Osteocyte (in vitro differentiated cells): ENCODE measurements at places on chromosomes 13 and 19. TPM values are rescaled to one million over a fixed set of nuclear protein-coding genes. Genes with fewer than 3 reads are reported as not detected.
A peak's percentile ranks its signal among the peaks of the same experiment; 100 is the strongest.

Gene SIGLEC12
- total RNA-seq: not detected in 2 replicates

Gene CLEC4G
- not detected in 2 replicates for total RNA-seq

Gene NCR1
- total RNA-seq: not detected in 2 replicates

- DNase-seq: peak; percentile 86
- H3K4me3 ChIP-seq: no peak overlapping the region
- peaks cover 6% of the 10 kb centered on the region for H3K27me3 ChIP-seq
Observed at GRCh38 chr19:47765523-47766358, 12.8 kb upstream of the SELENOW start.

DNA sequence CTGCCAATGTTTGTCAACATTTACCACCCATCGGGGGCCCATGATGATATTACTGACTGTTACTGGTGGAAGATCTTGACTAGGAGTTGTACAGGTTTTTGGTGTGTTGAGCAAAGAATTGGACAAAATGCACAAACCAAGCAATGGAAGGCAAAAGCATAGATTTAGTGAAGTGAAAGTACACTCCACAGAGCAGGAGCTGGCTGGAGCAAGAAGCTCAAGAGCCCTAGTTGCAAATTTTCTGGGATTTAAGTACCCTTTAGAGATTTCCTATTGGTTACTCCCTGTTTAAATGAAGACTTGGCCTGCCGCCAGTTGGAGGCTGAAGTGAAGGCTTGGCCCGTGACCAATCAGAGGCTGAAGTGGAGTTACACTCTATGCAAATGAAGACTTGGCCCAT is 128.6 kb upstream of the KL start:
- H3K27me3 ChIP-seq: peaks cover 10% of the 10 kb centered on the region
- peaks cover 5% of the 10 kb centered on the region for H3K4me1 ChIP-seq
- peaks cover 2% of the 10 kb centered on the region for H3K36me3 ChIP-seq

DNA sequence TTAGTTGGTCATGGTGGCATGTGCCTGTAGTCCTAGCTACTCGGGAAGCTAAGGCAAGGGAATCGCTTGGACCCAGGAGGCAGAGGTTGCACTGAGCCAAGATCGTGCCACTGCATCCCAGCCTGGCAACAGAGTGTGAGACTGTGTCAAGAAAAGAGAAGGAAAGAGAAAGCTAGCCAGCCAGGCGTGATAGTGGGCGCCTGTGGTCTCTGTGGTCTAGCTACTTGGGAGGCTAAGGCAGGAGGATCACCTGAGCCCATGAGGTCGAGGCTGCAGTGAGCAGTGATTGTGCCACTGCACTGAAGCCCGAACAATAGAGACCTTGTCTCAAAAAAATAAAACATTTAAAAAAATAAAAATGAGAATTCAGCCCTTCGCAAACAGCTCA is 33.3 kb downstream of the TIMM13 start:
- H3K27me3 ChIP-seq: peaks cover 5% of the 10 kb centered on the region
- H3K4me1 ChIP-seq: peaks cover 6% of the 10 kb centered on the region
- H3K36me3 ChIP-seq: no peaks in the 10 kb centered on the region
- no peak overlapping the region for H3K4me3 ChIP-seq

GRCh38 chr13:54018485-54018884 is 989.9 kb downstream of the OLFM4 start:
- no peak for DNase-seq
- H3K4me3 ChIP-seq: no peak overlapping the region
- H3K36me3 ChIP-seq: no peaks in the 10 kb centered on the region
- H3K27me3 ChIP-seq: no peaks in the 10 kb centered on the region
